ENCODE measurements at places on chromosomes 12 and 14. TPM values are rescaled to one million over a fixed set of nuclear protein-coding genes. Genes with fewer than 3 reads are reported as not detected.

CFAP54 gene
- 23.9 TPM for total RNA-seq

ARL1 gene
- 64.0 TPM for total RNA-seq

SIVA1 gene
- total RNA-seq = 90.2 TPM

TSPAN19 gene
- total RNA-seq = 1.0 TPM

ITFG2 gene
- 16.0 TPM for total RNA-seq

CLEC7A gene
- total RNA-seq = 0.14 TPM

KRT7 gene
- not detected for total RNA-seq

TAS2R46 gene
- 9.0 TPM for total RNA-seq

RGS6 gene
- total RNA-seq = 1.4 TPM

SLC17A8 gene
- total RNA-seq = 0.78 TPM

DDX11 gene
- total RNA-seq = 55.8 TPM

AKAP6 gene
- 0.81 TPM for total RNA-seq

TAS2R7 gene
- total RNA-seq = not detected

GRIP1 gene
- total RNA-seq = 50.7 TPM

TMEM30B gene
- total RNA-seq = 0.19 TPM

EML1 gene
- total RNA-seq = 28.7 TPM

PLEKHG7 gene
- total RNA-seq = 0.81 TPM

AQP6 gene
- total RNA-seq = 0.19 TPM

CSRP2 gene
- 7.0 TPM for total RNA-seq

SLC5A8 gene
- total RNA-seq = not detected

TMTC1 gene
- 27.0 TPM for total RNA-seq

NKX2-1 gene
- total RNA-seq = 0.13 TPM

OR6C6 gene
- not detected for total RNA-seq

SLC38A6 gene
- total RNA-seq = 14.5 TPM

CPNE8 gene
- 3.8 TPM for total RNA-seq

KRT81 gene
- not detected for total RNA-seq

ABCC9 gene
- 4.9 TPM for total RNA-seq

ETV6 gene
- total RNA-seq = 4.0 TPM

GLT8D2 gene
- total RNA-seq = 14.0 TPM

KLRC2 gene
- not detected for total RNA-seq

TAS2R31 gene
- 13.2 TPM for total RNA-seq

HHIPL1 gene
- 1.8 TPM for total RNA-seq

USP44 gene
- total RNA-seq = 0.76 TPM

ADAMTS20 gene
- total RNA-seq = 4.8 TPM

GALNT8 gene
- 14.6 TPM for total RNA-seq

CD4 gene
- 1.3 TPM for total RNA-seq

SAMD15 gene
- 5.8 TPM for total RNA-seq

BATF gene
- not detected for total RNA-seq

MSRB3 gene
- total RNA-seq = 2.2 TPM
